Endothelial cell (in vitro differentiated cells): ENCODE measurements at places on chromosomes 7 and 10. TPM values are rescaled to one million over a fixed set of nuclear protein-coding genes. Genes with fewer than 3 reads are reported as not detected.
A peak's percentile ranks its signal among the peaks of the same experiment; 100 is the strongest.

ADAM22 gene
- 14.6 TPM for total RNA-seq

- H3K27me3 ChIP-seq, result peaks cover 5% of the 10 kb centered on the region
- H3K4me1 ChIP-seq, result peaks cover 35% of the 10 kb centered on the region
- DNase-seq, result peak; percentile 33
Observed at GRCh38 chr10:95268438-95268837, 22.4 kb downstream of the PDLIM1 start.

SPDYE5 gene
- total RNA-seq, result not detected

GPER1 gene
- total RNA-seq, result 0.72 TPM

PRF1 gene
- not detected for total RNA-seq

- H3K4me1 ChIP-seq, result peaks cover 52% of the 10 kb centered on the region
- H3K27me3 ChIP-seq, result peaks cover 1% of the 10 kb centered on the region
- H3K4me3 ChIP-seq, result no peak overlapping the region
- H3K36me3 ChIP-seq, result peaks cover 5% of the 10 kb centered on the region
- H3K27ac ChIP-seq, result no peak overlapping the region
Observed at GRCh38 chr10:112816033-112816430, 134.0 kb upstream of the TCF7L2 start.

- no peaks in the 10 kb centered on the region for H3K27me3 ChIP-seq
- peaks cover 3% of the 10 kb centered on the region for H3K36me3 ChIP-seq
- no peak overlapping the region for H3K27ac ChIP-seq
- no peak for DNase-seq
- H3K4me3 ChIP-seq, result no peak overlapping the region
Observed at GRCh38 chr10:31456468-31456867, 137.5 kb downstream of the ZEB1 start.

- DNase-seq, result no peak
- no peaks in the 10 kb centered on the region for H3K4me1 ChIP-seq
- no peak overlapping the region for H3K27ac ChIP-seq
Observed at GRCh38 chr10:91711885-91712680, 79.2 kb upstream of the PPP1R3C start.

LIMK1 gene
- 51.0 TPM for total RNA-seq

OR13A1 gene
- total RNA-seq, result not detected

GRCh38 chr7:20816372-20816959 is 29.8 kb upstream of the SP8 start:
- H3K4me3 ChIP-seq, result no peak overlapping the region
- no peak overlapping the region for H3K27ac ChIP-seq
- peaks cover 1% of the 10 kb centered on the region for H3K27me3 ChIP-seq
- no peaks in the 10 kb centered on the region for H3K36me3 ChIP-seq
- no peaks in the 10 kb centered on the region for H3K4me1 ChIP-seq
- no peak for DNase-seq

TIMM23 gene
- total RNA-seq, result 57.9 TPM

GRCh38 chr7:125316466-125316865 is 386.8 kb upstream of the POT1 start:
- no peak overlapping the region for H3K4me3 ChIP-seq
- no peaks in the 10 kb centered on the region for H3K27me3 ChIP-seq
- peaks cover 10% of the 10 kb centered on the region for H3K4me1 ChIP-seq
- no peak overlapping the region for H3K27ac ChIP-seq

PRLHR gene
- total RNA-seq, result not detected

DNA sequence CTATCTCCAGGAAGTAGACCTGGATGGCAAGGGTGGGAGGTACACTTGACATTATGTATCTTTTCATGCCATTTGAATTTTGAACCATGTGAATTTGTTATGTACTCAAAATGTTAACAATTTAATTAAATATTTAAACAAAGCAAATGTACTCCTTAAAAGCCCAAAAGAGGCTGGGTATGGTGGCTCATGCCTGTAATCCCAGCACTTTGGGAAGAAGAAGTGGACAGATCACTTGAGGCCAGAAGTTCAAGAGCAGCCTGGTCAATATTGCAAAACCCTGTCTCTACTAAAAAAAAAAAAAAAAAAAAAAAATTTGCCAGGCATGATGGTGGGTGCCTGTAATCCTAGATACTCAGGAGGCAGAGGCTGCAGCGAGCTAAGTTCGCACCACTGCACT is 136.9 kb upstream of the ASAH2 start:
- H3K27ac ChIP-seq, result no peak overlapping the region
- no peaks in the 10 kb centered on the region for H3K36me3 ChIP-seq
- H3K27me3 ChIP-seq, result peaks cover 1% of the 10 kb centered on the region
- peaks cover 8% of the 10 kb centered on the region for H3K4me1 ChIP-seq
- no peak overlapping the region for H3K4me3 ChIP-seq

LRMDA gene
- 19.4 TPM for total RNA-seq

PLEKHS1 gene
- total RNA-seq, result not detected

GRCh38 chr10:92091965-92092364 is 168.4 kb downstream of the BTAF1 start:
- H3K4me1 ChIP-seq, result no peaks in the 10 kb centered on the region
- no peak overlapping the region for H3K27ac ChIP-seq
- no peaks in the 10 kb centered on the region for H3K27me3 ChIP-seq
- no peak overlapping the region for H3K4me3 ChIP-seq
- DNase-seq, result no peak

DNA sequence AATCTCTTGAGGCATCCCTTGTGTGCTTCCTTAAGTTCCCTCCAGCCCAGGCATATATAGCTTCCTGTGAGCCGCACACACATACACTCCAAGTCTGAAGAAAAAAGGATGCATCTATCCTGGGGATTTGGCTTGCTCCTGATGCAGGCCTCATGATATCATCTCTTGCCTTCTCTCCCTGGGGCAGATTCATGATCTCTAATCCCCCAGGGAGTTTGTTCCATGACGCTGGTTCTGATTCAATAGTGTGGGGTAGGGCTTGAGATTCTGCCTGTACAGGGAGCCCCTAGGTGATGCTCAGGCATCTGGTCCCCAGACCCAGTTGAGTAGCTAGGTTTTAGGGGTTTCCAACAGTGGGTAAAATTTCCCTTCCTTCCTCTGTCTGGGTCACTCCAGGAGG is 1.5 kb downstream of the PON1 start:
- no peaks in the 10 kb centered on the region for H3K36me3 ChIP-seq
- H3K4me1 ChIP-seq, result no peaks in the 10 kb centered on the region
- DNase-seq, result no peak
- H3K27me3 ChIP-seq, result peaks cover 2% of the 10 kb centered on the region

SPDYE2B gene
- not detected for total RNA-seq

DNA sequence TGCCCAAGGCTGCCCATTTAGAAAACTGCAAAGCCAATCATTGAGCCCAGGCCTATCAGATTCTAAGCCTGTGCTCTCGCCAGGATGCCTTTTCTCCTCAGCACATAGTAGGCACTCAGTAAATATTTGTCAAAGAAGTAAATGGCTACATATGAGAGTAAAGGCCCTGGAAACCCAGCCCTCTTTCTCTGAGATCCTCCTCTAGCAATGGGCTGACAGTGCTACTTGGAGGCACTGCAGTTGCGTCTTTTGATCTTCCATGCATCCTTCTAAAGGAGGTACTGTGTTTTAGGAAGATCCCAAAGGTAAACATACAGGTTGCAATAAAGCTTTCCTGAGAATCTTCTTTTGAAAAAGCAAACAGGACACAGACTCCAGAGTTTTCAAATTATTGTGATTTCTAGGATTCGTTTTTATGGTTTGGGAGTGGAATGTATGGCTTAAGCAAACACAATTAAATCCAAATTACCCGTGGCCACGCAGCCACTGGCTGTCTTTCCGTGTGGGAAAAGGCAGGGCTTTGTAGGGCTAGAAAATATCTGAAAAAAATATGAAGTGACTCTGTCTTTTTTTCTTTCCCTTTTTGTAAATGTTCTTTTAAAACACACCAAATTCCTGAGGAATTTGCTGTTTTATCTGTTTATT is 151.3 kb upstream of the BMPER start:
- no peak overlapping the region for H3K4me3 ChIP-seq
- H3K27me3 ChIP-seq, result no peaks in the 10 kb centered on the region
- peaks cover 3% of the 10 kb centered on the region for H3K36me3 ChIP-seq
- no peak for DNase-seq
- peaks cover 14% of the 10 kb centered on the region for H3K4me1 ChIP-seq
- no peak overlapping the region for H3K27ac ChIP-seq

LRRD1 gene
- 0.59 TPM for total RNA-seq

GRCh38 chr7:84194484-84195271 is at the start of gene SEMA3A:
TSS of gene SEMA3A (minus strand) at chr7:84194789. CDS start at chr7:84194586, 203 bp downstream.
- peak within 1 kb of the TSS; percentile 92 for H3K27ac ChIP-seq
- peaks cover 1% of the 10 kb centered on the region for H3K27me3 ChIP-seq
- peak within 1 kb of the TSS; percentile 93 for H3K4me3 ChIP-seq
- H3K4me1 ChIP-seq, result peaks cover 16% of the 10 kb centered on the region

- H3K4me1 ChIP-seq, result no peaks in the 10 kb centered on the region
- H3K27ac ChIP-seq, result no peak overlapping the region
- DNase-seq, result no peak
- H3K36me3 ChIP-seq, result no peaks in the 10 kb centered on the region
- H3K4me3 ChIP-seq, result no peak overlapping the region
Observed at GRCh38 chr10:121698336-121698735, 100.1 kb upstream of the FGFR2 start.

PLA2G12B gene
- total RNA-seq, result not detected

RSPH10B2 gene
- 0.51 TPM for total RNA-seq

DNA sequence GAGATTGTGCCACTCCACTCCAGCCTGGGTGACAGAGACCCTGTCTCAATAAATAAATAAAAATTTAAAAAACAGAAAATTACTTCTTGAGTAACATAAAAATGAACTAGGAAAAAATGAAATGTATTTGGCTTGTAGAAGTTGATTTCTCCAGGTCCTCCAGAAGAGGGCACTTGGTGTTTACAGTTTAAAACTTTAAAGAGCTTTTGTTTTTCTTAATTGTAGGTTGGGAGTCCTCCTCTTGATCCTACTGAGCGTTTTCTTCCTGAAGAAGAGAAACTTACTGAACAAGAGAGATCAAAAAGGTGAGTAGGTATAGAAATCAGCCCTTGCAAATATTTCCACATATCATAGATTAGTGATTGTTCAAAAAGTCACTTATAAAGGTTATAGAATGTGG is 16.2 kb downstream of the KIFBP start:
- no peaks in the 10 kb centered on the region for H3K36me3 ChIP-seq
- H3K27me3 ChIP-seq, result no peaks in the 10 kb centered on the region
- H3K4me1 ChIP-seq, result peaks cover 5% of the 10 kb centered on the region
- DNase-seq, result no peak
- H3K27ac ChIP-seq, result no peak overlapping the region

LHPP gene
- total RNA-seq, result 4.2 TPM

AQP1 gene
- total RNA-seq, result 2.7 TPM

DNA sequence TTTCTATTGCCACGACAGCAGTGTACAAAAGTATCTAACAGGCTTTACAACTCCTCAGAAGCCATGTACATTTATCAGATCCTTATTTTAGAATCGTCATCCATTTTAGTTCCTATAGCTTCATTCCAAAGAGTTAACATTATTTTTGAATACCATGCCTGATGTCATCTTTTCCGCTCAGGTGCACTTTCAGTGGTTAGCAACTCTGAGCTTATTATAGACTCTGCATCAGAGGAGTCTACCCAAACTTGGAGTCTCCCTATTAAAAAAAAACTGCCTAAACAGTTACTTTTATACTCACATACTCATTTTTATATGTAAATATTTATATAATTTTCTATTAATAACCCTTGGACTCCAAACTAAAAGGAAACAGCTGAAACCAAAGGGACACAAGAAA is 31.6 kb upstream of the PRSS37 start:
- no peak overlapping the region for H3K27ac ChIP-seq
- H3K36me3 ChIP-seq, result no peaks in the 10 kb centered on the region
- no peak overlapping the region for H3K4me3 ChIP-seq
- no peaks in the 10 kb centered on the region for H3K4me1 ChIP-seq
- H3K27me3 ChIP-seq, result no peaks in the 10 kb centered on the region

DNA sequence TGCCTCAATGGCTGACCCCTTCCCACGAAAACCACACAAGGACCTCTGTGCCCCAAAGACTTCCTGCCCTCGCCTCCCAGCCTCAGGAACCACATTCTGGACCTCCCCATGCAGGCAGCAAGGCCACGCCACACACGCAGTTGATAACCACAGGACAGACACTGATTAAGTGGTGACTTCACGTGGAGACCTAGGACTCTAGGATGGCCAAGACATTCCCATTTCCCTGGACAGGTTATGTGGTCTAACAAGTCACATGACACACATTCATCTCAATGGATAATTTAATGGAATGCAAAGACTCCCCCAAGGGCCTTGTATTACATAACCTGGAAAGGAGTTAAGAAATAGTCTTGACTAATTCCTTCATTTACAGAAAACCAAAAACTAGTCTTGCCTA is 110.2 kb downstream of the LARP4B start:
- peak overlapping the region; percentile 39 for H3K4me3 ChIP-seq
- H3K36me3 ChIP-seq, result peaks cover 59% of the 10 kb centered on the region
- no peak for DNase-seq
- H3K27me3 ChIP-seq, result peaks cover 8% of the 10 kb centered on the region
- H3K4me1 ChIP-seq, result peaks cover 5% of the 10 kb centered on the region
- peak overlapping the region; percentile 25 for H3K27ac ChIP-seq

- no peak overlapping the region for H3K4me3 ChIP-seq
- peaks cover 2% of the 10 kb centered on the region for H3K27me3 ChIP-seq
- no peak for DNase-seq
- H3K27ac ChIP-seq, result no peak overlapping the region
Observed at GRCh38 chr10:62694537-62695126, 109.9 kb upstream of the ADO start.

- no peak for DNase-seq
- H3K27ac ChIP-seq, result no peak overlapping the region
- no peaks in the 10 kb centered on the region for H3K27me3 ChIP-seq
- H3K36me3 ChIP-seq, result no peaks in the 10 kb centered on the region
- H3K4me3 ChIP-seq, result no peak overlapping the region
- H3K4me1 ChIP-seq, result peaks cover 29% of the 10 kb centered on the region
Observed at GRCh38 chr10:29876008-29876555, 183.3 kb downstream of the JCAD start.

PDGFA gene
- total RNA-seq, result 0.85 TPM

GRCh38 chr7:151113344-151114150 is 27.3 kb downstream of the AGAP3 start:
- H3K4me1 ChIP-seq, result peaks cover 39% of the 10 kb centered on the region
- peak overlapping the region; percentile 81 for H3K27ac ChIP-seq
- peaks cover 11% of the 10 kb centered on the region for H3K36me3 ChIP-seq
- no peak for DNase-seq
- H3K4me3 ChIP-seq, result peak overlapping the region; percentile 76

HABP2 gene
- total RNA-seq, result not detected

- H3K27ac ChIP-seq, result no peak overlapping the region
- no peaks in the 10 kb centered on the region for H3K4me1 ChIP-seq
- peaks cover 21% of the 10 kb centered on the region for H3K27me3 ChIP-seq
- H3K4me3 ChIP-seq, result no peak overlapping the region
Observed at GRCh38 chr7:157932498-157933218, 595.9 kb downstream of the DNAJB6 start.

- no peak for DNase-seq
- no peak overlapping the region for H3K4me3 ChIP-seq
- no peaks in the 10 kb centered on the region for H3K36me3 ChIP-seq
- H3K4me1 ChIP-seq, result no peaks in the 10 kb centered on the region
- no peak overlapping the region for H3K27ac ChIP-seq
Observed at GRCh38 chr7:45515346-45515745, 58.8 kb upstream of the ADCY1 start.

HECW1 gene
- total RNA-seq, result 0.15 TPM

GRCh38 chr10:72108830-72109635 is 20.7 kb upstream of the SPOCK2 start:
- no peak overlapping the region for H3K4me3 ChIP-seq
- H3K4me1 ChIP-seq, result no peaks in the 10 kb centered on the region
- no peak for DNase-seq
- H3K27ac ChIP-seq, result no peak overlapping the region

- no peak overlapping the region for H3K27ac ChIP-seq
- H3K36me3 ChIP-seq, result no peaks in the 10 kb centered on the region
- H3K4me1 ChIP-seq, result peaks cover 14% of the 10 kb centered on the region
- DNase-seq, result peak; percentile 30
- no peak overlapping the region for H3K4me3 ChIP-seq
Observed at GRCh38 chr10:112721080-112721698, 228.9 kb upstream of the TCF7L2 start.

ADAP1 gene
- total RNA-seq, result 1.7 TPM
